ENCODE measurements at places on chromosomes 6 and 20.

- no peak for DNase-seq
Observed at GRCh38 chr6:81786150-81786549, 33.7 kb upstream of the TENT5A start.

DNA sequence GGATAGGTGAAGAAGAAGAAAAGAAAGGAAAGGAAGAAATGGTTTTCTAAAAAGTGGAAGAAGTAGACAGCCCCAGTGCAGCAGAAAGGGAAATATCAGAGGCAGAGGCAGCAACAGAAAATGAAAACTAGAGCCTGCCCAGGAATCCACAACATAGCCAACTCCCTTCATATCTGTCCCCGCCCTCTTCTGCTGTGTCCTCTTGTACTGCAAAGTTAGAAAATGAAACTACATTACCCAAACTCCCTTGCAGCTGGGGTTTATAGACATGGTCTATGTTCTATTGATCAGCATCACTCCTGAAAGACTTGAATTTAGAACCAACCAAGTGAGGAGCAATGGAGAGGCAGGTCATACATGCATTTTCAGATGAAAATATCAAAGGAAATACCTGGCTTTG is 200.5 kb upstream of the PHACTR1 start:
- DNase-seq = no peak

- DNase-seq = no peak
Observed at GRCh38 chr6:161940519-161940918, 666.7 kb upstream of the AGPAT4 start.

DNA sequence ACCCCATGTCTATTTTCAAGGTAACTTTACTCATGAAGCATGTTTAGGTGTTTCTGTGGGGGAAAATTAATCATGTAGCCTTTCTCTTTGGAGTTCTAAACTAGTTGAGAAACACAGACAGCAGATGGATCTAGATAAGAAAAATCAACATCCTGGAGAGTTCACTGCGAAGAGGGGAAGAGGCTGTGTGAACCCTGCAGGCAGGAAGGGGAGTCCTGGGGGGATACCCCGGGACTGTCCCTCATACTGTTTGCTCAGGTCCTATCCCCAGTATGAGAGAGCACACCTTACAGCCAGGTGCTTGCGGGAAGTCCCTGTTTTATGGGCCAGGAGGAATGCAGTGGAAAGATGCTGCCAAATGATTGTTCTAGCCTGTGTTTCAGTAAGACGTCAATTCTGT is 32.7 kb downstream of the CHMP4B start:
- no peak for DNase-seq

DNA sequence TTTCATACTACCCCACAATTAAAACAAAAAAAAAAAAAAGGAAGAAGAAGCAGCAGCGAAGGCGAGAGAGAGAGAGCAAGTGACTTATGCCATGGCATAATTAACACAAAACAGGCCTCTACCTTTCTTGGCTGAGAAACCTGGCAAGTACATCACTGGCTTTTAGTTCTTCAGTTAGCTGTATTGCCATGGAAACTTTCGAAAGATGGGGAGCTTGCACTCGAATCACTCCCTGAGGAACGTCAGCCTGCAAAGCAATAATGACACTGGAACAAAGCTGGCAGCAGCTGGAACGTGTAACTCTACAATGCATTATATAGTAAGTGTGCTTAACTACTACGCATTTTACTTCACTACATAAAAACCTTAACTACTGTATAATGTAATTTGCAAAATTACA is 126.1 kb downstream of the ARHGAP18 start:
- DNase-seq = no peak

- DNase-seq = peak; percentile 57
Observed at GRCh38 chr20:47725248-47725973, 59.9 kb downstream of the SULF2 start.

DNA sequence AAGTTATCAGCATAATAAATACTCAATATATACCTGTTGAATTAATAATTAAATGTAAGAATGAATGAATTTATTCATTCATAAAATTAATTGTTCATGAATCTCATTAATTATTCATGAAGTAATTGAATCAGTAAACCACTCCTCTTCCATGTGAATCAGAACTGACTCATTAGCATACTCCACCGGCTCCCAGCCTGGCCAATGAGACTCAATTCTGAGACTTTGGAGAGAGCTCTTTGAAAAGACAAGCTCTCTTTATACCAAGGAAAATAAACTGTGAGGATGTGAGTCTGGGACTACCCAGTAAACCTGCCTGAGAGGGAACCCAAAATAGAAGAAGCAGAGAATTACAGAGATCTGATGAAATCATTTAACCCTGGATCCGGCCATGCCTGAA is 8.4 kb upstream of the SLC2A10 start:
- DNase-seq = no peak

DNA sequence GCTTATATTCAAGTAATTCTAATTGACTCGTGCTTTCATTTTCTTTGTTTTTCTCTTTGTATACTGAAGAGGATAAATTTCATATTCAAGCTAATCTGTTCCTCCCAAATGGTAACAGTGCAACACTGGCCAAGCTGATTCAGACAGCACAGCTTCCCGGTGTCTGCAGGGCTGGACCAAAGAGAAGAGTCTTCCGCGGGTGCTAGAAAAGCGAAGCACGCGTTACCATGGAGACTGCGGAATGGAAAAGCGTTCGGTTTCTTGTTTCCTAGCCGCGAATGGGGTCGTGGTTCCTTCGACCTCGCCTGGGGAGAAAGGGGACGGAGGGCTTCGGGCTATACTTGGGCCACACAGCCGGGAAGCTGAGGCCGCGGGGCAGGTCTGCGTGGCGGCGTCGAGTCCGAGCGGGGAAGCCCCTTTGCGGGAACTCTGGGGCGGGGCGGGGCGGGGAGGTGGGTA is 6.2 kb upstream of the ZNF311 start:
- DNase-seq = peak; percentile 19

GRCh38 chr20:62149532-62150309 is 6.2 kb downstream of the SS18L1 start:
- no peak for DNase-seq
